ENCODE measurements at places on chromosomes 7 and 10.
A peak's percentile ranks its signal among the peaks of the same experiment; 100 is the strongest.

DNA sequence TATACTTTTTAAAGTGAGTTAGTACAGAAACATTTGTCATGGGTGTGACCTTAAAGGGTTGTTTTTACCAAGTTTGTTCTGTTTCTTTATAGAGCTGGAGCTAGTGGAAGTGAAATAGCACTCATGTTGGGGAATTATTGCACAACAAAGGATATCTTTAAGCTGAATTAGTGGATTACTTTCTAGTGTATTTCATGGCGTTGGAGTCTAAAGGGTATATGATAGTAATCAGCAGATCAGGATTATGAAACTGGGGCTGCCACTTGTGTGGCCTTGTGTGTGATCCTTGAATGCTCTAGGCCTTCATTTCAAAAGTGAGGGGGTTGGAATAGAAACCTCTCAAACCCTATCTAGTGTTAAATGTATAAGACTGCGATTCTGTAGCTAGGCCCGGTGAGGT, 123.6 kb downstream of the LYZL1 start:
- peak; percentile 35 for DNase-seq

DNA sequence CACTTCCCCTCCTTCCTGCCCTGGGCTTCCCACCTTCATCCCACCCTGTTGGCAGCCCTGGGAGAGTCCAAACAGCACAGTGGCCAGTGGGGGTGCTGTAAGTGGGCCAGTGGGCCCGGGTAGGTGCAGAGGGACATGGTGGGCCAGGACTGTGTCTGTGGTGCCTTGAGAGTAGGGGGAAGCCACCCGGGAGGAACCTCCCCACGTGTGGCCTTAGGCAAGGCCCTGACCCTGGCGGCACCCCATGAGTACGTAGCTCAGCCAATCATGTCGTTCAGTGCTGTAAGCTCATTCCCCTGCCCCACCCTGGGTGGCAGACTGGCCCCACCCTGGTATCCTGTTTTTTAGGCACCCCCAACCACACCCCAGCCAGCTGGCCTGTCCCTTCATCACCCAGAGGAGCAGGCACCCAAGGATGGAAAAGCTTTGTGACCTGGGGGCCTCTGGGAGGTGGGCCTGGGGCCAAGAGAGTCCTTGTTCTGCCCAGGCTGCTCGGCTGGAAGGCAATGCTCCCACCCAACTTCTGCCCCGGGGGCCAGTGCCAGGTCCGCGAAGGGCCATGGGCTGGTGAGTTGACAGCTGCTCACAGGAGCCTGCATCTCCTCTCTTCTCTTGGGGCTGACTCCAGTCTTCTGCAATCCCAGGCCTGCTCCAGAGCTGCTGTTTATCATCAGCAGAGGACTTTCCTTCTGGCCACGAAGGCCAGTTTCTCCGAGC, 41.6 kb downstream of the TSPAN15 start:
- no peak for DNase-seq

DNA sequence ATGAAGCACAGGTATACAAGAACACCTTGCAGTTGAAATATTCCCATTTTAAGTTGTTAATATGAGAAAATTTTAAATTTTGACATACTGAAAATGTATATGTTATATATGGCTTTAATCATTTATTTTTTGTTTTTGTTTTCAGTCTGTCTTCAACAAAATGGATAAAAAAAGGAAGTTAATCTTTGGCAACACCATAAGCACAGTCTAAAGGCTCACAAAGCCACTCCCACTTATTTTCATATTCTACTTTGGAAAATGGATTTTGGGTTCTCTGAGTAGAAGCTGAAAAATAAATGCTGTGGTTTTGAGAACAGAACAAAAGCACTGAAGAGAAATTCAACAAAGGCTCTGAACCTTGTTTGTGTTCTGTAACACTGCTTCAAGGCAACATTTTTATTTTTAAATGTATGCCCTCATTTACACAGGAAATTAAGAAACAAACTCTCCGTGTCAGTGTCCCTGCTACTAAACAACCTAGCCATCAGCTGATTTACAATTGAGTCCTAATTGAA, 81.3 kb upstream of the LRRN3 start:
- DNase-seq: no peak

GRCh38 chr10:29078919-29079318, 210.0 kb upstream of the LYZL1 start:
- no peak for DNase-seq

- DNase-seq: no peak
Observed at GRCh38 chr7:20021831-20022230, 195.4 kb downstream of the MACC1 start.

DNA sequence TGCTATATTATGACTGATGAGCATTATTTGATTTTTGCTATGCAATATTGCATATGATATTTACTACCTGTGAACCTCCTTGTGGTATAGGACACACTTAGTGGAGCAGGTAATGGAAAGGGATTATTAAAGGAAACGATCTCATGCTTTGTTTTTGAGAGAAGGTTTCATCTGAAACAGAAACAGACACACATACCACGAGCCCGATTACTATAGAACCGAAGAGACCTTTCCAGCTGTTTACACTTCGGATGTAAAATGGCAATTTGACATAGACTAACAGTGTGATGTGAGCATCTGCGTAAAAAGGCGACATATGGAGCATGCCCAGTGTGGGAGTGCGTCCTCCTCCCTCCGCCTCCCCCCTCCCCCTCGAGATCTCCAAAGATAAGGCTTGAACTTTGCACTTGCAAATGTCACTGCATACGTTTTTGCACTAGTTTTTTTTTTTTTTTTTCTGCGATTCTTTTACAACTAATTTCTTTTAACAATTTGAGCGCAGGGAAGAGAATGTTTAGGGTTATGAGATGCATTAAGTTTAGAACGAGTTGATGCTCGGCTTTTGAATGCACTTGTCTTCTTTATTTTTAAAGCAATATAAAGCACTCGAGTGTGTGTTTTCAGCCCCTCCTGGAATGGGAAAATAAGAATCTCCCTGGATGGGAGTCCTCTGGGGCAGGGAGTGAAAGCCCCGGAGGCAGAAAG, 251.0 kb downstream of the NSUN6 start:
- DNase-seq: no peak

GRCh38 chr10:16626697-16627096, 105.0 kb upstream of the C1QL3 start:
- no peak for DNase-seq

GRCh38 chr10:6543431-6544005, 36.6 kb downstream of the PRKCQ start:
- DNase-seq: no peak

GRCh38 chr7:17299483-17299991, 1.1 kb downstream of the AHR start:
- no peak for DNase-seq
